Hepatic stellate cell (primary cell): ENCODE measurements at places on chromosomes 3 and 15.
A peak's percentile ranks its signal among the peaks of the same experiment; 100 is the strongest.

DNA sequence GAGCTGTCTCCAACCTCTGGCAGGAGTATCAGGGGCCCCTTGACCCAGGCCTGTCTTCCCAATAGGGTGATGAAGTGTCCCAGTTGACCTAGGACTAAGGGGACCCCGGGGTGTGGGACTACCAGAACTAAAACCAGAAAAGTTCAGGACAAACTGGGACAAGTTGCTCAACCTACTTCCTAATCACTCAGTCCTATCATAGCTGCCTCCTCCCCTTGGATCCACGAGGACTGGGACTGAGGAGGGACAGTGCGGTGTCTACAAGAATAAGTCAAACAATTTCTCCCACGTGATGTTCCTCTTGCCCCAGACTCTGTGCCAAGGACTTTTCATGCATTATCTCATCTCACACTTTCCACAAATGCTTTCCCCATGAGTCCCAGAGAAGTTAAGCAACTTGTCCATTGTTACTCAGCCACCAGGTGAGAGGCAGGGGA is 49.4 kb upstream of the SLCO2A1 start:
- DNase-seq, result no peak

GRCh38 chr3:111592936-111593335 is 2.2 kb downstream of the ZBED2 start:
- no peak for DNase-seq

- DNase-seq, result no peak
These were observed 150.6 kb downstream of the RAB11A start for GRCh38 chr15:66019826-66020398.

DNA sequence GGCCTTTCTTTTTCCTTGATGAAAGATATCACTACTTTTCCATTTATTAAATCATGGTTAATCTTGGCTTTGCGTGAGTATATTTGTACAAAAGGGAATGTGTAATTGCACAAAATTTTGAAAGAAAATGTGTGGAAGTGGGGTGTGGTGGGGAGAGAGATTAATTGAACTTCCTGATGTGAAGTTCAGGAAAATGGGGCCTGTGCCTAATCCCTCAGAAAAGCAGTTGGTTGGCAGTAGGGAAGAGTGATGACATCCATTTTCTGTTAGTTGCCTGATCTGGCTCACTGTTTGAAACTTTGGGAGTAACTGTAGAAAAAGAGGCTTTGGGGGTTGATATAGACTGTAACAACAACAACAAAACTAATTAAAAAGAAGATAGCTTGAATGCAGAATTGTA is 10.8 kb upstream of the IL20RB start:
- no peak for DNase-seq

DNA sequence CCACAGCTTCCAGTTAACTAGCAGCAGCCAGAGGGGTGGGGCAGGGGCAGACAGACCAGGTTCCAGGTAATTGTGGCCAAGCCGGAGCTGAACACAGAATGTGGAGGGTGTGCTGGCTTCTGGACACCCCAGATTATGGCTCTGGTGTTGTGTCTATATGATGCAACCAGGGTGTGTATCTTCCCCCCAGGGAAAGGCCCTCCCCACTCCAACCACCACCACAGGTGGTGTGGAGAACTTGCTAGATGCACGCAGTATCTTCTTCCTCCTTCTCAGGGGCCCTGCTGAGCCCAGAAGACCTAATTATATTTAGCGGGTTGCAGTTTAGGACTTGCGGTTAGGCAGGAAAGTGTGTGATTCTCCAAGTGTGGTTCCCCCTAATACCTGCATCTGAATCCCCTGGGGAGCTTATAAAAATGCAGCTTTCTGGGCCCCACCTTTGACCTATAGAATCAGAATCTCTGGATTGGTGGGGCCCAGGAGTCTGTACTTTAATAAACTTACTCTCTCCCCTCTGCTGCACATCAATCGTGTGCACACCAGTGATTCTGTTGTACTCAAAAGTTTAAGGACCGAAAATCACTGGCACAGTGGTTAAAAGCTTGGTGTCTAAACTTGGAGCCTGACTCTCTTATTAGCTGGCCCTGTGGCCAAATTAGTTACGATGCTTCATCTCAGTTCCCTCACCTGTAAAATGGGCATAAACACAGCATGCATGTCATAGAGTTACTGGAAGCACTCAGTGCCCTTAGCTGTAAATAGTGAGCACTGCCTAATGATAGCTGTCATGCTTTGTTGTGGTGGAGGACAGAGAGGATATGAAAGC is 379.1 kb upstream of the PROK2 start:
- no peak for DNase-seq

- no peak for DNase-seq
These were observed 99.4 kb upstream of the TSC22D2 start for GRCh38 chr3:150308481-150309256.

DNA sequence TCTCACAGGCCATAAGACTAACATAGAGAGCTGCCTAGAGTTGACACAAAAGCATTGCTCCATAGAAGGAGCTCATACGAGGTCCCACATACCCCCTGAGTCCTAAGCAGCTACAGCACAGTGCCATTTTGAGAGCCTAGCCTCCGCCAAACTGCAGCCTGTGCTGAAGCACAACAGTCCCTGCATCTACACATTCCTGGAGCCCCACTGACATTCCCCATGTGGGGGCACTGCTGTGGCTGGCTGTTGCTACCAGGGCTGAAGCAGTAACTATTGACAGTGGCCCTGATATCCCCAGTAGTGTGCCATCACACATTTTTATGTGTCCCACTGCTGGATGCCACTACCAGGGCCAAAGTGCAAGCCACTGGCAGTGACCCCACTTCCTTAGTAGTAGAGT is 80.3 kb downstream of the CERS3 start:
- DNase-seq, result no peak

DNA sequence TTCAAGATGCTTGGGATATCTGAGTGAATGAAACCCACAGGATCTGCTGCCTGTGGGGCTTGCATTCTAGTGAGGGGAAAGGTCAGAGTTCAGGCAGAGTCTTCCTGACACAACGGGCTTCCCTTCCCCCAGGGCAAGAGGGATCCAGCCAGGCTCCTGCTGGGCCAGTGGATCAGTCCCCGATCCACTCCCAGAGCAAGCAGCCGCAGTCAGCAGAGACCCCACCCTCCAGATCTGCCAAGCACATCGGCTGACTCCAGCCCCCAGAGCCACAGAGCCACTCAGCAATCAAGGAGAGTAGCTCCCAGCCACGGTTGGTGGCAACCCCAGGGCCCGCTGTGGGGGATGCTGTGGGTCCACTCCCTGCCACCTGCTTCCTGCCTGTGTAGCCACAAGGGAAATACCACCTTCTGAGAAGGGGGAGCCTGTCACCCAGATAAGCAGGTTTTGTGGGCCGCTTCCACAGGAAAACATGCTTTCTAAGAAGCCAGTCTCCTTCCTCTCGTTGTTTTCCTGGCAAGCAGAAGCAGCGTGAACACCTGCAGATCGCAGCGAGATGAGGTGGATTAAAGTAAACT is 44.9 kb downstream of the CPN2 start:
- DNase-seq, result no peak

- no peak for DNase-seq
These were observed 237.4 kb downstream of the TLE3 start for GRCh38 chr15:69860321-69860720.

DNA sequence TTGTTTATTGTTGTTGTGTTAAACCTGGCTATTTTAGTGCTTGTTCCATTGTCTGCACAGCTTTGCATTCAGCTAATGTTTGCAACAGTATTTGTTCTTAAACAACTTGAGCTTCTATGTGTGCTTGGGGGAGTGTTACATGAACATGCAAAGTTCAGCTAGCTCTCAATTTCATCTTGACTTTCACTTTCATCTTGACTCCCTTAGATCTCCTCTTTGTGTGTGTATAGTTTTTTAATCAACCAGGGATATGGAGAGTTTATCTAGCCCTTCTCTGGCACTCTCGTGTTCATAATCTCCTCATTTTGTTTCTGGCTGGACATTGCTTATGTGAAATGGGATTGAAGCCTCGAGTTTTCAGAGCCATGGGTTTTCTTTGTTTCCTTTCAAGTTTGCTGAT is 212.4 kb upstream of the ZBTB20 start:
- no peak for DNase-seq

DNA sequence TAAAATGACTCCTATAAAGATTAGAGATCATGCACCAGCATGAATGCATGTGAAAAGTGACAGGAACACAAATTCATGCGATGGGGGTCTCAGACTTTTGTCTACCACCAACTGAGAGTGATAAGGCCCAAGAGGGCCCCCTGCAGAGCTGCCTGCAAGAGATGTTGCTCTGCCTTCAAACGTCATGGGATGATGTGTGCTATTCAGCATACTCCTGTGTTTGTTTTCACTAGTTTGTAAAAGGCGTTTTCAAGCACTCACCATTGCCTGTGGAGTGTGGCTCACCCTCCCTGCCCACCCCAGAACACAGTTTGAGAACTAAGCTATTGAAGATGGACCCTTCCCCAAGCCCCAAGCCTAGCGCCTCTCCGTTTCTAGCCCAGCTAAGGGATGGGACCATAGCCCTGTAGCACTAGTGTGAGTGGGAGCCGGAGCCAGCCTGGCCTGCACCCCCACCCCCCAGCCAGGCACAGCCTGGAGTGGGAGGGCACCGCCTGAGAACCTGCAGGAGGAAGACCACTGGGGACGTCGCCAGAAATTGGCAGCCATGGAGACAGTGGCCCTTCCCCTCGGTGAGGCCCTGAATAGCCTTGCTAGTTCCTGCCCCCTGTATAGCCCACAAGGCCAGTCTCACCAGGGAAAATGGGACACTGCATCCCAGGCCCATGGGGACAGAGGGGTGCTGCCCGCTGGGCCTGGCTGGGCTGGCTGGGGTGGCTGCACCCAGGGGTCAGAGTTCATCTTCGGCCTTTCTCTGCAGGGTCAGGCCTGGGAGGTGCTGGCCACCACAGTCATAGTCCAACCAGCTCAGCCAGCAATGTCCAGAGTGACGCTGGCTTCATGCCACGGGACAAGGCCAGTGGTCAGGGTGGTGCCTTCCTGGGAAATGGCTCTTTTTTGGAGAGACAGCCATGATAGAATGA is 22.6 kb upstream of the KLF13 start:
- no peak for DNase-seq

GRCh38 chr3:115834068-115834467 is 210.8 kb downstream of the GAP43 start:
- peak; percentile 21 for DNase-seq

- DNase-seq, result no peak
These were observed 456.5 kb upstream of the THRB start for GRCh38 chr3:24951180-24951579.
